Hair follicle dermal papilla cell (primary cell): ENCODE measurements at places on chromosomes 1 and 21. TPM values are rescaled to one million over a fixed set of nuclear protein-coding genes. Genes with fewer than 3 reads are reported as not detected.

GTF2B gene
- total RNA-seq, result 28.4 and 31.0 TPM in 2 replicates

CYP4A11 gene
- not detected in 2 replicates for total RNA-seq

CHIA gene
- not detected in 2 replicates for total RNA-seq

GNAT2 gene
- 0.16 TPM in 1 of 2 replicates, not detected in the other for total RNA-seq

SPRR2G gene
- total RNA-seq, result not detected in 2 replicates

FCRL6 gene
- not detected in 2 replicates for total RNA-seq

ASH1L gene
- total RNA-seq, result 37.9 and 44.5 TPM in 2 replicates

SLAMF9 gene
- not detected in 2 replicates for total RNA-seq

EDN2 gene
- not detected in 2 replicates for total RNA-seq

MAP3K6 gene
- total RNA-seq, result 48.1 and 60.8 TPM in 2 replicates

SMPDL3B gene
- total RNA-seq, result not detected in 2 replicates

SH2D5 gene
- total RNA-seq, result 2.1 and 4.9 TPM in 2 replicates

GPR52 gene
- total RNA-seq, result 1.1 and 2.4 TPM in 2 replicates

OR10J1 gene
- not detected in 2 replicates for total RNA-seq

PPFIA4 gene
- total RNA-seq, result 11.2 and 14.5 TPM in 2 replicates

OR6K3 gene
- total RNA-seq, result not detected in 2 replicates

KRTAP13-2 gene
- not detected in 2 replicates for total RNA-seq

BTG3 gene
- 22.0 and 26.6 TPM in 2 replicates for total RNA-seq

ADAMTS5 gene
- total RNA-seq, result 49.8 and 51.8 TPM in 2 replicates

TEX38 gene
- not detected in 2 replicates for total RNA-seq

LORICRIN gene
- not detected in 2 replicates for total RNA-seq

LHX8 gene
- 0.49 TPM in 1 of 2 replicates, not detected in the other for total RNA-seq

DTL gene
- 1.1 and 2.9 TPM in 2 replicates for total RNA-seq

MAP10 gene
- 3.4 and 3.6 TPM in 2 replicates for total RNA-seq

GPR25 gene
- total RNA-seq, result not detected in 2 replicates

C1orf141 gene
- not detected in 2 replicates for total RNA-seq

ACTN2 gene
- 0.65 TPM in 1 of 2 replicates, not detected in the other for total RNA-seq

KMO gene
- total RNA-seq, result under 0.01 and 0.49 TPM in 2 replicates

HAO2 gene
- total RNA-seq, result under 0.01 TPM in 1 of 2 replicates, not detected in the other

RXFP4 gene
- total RNA-seq, result not detected in 2 replicates

TAF13 gene
- 68.7 and 86.2 TPM in 2 replicates for total RNA-seq

SLC44A5 gene
- 0.12 and 0.49 TPM in 2 replicates for total RNA-seq

ZNF672 gene
- 20.8 and 23.2 TPM in 2 replicates for total RNA-seq

KIRREL1 gene
- total RNA-seq, result 178 and 202 TPM in 2 replicates

CD247 gene
- not detected in 2 replicates for total RNA-seq

PIK3R3 gene
- total RNA-seq, result 7.5 and 8.3 TPM in 2 replicates

SPRR3 gene
- total RNA-seq, result not detected in 2 replicates

DIO1 gene
- not detected in 2 replicates for total RNA-seq

CELA3A gene
- not detected in 2 replicates for total RNA-seq

ASCL5 gene
- total RNA-seq, result not detected in 2 replicates

SASS6 gene
- 1.3 and 1.8 TPM in 2 replicates for total RNA-seq

ZNF697 gene
- total RNA-seq, result 7.4 and 11.7 TPM in 2 replicates

RBP7 gene
- total RNA-seq, result not detected in 2 replicates

ESPN gene
- not detected in 2 replicates for total RNA-seq

PCP4 gene
- total RNA-seq, result 1.8 TPM in 1 of 2 replicates, not detected in the other

EVA1C gene
- total RNA-seq, result 4.4 and 4.9 TPM in 2 replicates

KIF26B gene
- 74.8 and 81.5 TPM in 2 replicates for total RNA-seq
